Suppressor macrophage (primary cell): ENCODE measurements at places on chromosomes 1 and 21.

DNA sequence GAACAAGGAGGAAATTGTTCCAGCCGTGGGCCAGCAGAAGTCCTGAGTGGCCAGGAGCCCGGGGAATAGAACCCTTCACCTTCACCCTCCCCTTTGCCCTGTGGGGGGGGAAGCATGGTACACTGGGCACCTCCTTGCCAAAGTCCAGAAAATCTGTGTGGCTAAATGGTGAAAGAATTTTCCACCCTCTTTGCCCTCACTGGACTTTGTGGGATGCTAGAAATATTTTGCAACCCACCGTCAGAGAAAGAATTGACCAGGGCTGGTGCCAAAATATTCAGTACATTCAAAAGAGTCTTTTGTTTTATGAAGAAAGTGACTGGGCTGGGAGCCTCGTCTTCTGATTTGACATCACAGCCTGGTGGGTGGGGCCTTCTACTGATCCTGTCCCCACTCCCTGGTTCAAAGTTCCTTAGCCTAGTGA lies 14.6 kb downstream of the NFASC start:
- no peak for DNase-seq

GRCh38 chr1:32536117-32536516 lies 3.1 kb upstream of the ZBTB8A start:
- peak; percentile 76 for DNase-seq

- no peak for DNase-seq
Observed at GRCh38 chr1:40732756-40733301, 41.3 kb downstream of the NFYC start.

- DNase-seq = no peak
Observed at GRCh38 chr21:43885721-43886120, 20.7 kb downstream of the AGPAT3 start.

- DNase-seq = no peak
Observed at GRCh38 chr1:223030871-223031400, 112.1 kb downstream of the TLR5 start.

DNA sequence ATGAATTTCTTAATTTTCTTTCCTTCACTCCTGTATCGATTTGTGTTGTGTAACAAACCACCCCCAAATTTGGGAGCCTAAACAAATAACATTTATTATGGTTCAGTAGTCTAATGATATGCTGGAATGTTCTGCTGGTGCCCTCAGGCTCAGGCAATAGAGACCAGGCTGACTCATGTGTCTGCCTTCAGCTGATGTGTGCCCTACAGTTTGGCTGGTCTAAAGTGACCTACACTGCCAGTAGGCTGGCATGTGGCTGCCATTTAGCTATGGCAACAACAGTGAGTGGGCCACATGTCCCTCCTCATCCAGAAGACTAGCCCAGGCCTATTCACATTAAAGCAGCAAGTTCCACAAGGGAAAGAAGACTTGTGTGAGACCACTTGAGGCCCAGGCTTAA lies 115.8 kb downstream of the PTPRC start:
- DNase-seq = no peak

- no peak for DNase-seq
Observed at GRCh38 chr1:68103011-68103545, 52.7 kb upstream of the DIRAS3 start.
